ENCODE measurements at places on chromosomes 3 and 15.

DNA sequence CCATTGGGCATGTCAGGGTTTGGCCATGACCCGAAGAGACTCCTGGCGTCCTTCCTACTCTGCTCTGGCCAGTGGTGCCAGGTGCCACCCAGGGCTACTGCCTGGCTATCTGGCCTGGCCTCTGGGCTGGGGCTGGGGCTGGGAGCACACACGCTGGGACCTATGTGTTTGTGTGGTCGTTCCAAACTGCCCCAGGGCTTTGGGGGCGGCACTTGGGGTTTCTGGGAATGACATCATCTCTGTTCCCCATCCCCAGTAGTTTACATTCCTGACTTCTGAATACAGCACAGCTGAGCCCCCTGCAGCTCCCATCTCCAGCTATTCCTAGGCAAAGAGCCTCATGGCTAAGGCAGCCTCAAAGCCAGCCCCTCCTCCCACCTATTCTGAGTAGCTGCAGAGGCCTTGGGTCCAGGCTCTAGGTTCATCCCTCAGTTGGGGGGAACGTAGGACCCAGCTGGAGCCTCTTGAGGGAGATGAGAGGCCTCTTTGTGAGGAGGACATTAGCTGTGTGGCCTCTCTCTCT is 24.3 kb downstream of the PLEKHO2 start:
- DNase-seq: no peak

- DNase-seq: no peak
Measured at GRCh38 chr15:92377083-92377789, 16.4 kb upstream of the ST8SIA2 start.

- no peak for DNase-seq
Measured at GRCh38 chr3:4162096-4162495, 141.1 kb upstream of the SETMAR start.

DNA sequence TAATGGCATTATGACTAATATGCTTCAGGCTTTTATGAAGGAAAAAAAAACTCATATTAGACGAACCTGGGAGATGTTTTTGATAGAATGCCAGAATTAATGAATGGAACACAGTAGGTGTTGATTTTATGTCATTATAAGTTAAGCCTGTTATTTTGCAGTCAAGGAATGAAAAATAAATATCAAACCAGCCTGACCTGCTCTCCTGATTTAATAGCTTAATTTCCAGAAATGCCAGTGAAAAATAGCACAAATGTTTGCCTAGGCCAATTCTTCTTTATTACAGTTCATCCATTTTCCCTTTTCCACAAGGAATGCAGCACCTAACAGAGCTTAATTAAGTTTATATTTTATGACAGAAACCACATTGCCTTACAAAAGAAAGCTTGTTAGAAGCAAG is 292.0 kb downstream of the TBL1XR1 start:
- DNase-seq: no peak

- DNase-seq: no peak
Measured at GRCh38 chr3:16468336-16469098, 45.0 kb downstream of the RFTN1 start.

DNA sequence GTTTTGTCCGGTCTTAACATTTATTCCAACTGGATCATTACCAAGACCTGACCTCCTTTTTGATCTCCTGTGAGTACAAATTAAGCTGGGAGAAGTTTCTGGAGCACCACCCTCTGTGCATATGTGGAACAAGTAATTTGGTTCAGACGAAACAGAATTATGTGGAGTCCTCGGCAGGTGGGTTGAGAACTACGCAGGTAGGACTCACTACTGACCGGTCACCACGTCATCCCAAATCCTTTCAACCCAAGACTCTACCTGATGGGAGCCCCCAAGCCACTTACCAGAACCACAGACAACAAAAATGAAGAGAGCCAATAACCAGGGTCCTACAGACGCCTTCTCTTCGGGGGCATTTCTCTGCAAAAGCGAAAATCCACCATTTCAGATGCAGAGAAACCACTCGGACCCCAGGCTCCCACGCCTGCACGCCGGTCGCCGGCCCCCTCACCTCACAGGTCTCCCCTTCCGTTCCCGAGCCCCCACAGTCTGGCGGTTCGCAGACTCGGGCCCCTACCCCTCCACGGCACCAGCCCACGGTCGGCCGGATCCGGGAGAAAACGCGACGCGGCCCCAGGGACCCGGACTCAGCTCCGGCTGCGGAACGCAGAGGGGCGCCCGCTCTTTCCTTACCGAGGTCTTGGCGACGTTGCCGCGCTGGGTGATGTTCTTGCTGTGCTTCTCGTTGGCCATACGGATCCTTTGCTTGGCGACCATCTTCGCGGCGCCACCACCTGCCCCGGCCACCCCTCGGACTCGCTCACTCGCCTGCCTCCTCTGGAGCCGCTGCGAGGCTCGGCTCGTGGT is 674 bp downstream of the SERP1 start:
- peak; percentile 60 for DNase-seq

Measured in Ammon's horn (tissue), 1 donor.